SK-N-SH (cell line): ENCODE measurements at places on chromosomes 7 and 10. TPM values are rescaled to one million over a fixed set of nuclear protein-coding genes. Genes with fewer than 3 reads are reported as not detected.

Gene UCMA
- not detected in 2 replicates for polyA plus RNA-seq

Gene TMEM178B
- polyA plus RNA-seq, result 0.16 and 0.20 TPM in 2 replicates

Gene CYP2C19
- not detected in 2 replicates for polyA plus RNA-seq

Gene GCK
- 1.1 and 1.6 TPM in 2 replicates for polyA plus RNA-seq

Gene ASZ1
- polyA plus RNA-seq, result not detected in 2 replicates

DNA sequence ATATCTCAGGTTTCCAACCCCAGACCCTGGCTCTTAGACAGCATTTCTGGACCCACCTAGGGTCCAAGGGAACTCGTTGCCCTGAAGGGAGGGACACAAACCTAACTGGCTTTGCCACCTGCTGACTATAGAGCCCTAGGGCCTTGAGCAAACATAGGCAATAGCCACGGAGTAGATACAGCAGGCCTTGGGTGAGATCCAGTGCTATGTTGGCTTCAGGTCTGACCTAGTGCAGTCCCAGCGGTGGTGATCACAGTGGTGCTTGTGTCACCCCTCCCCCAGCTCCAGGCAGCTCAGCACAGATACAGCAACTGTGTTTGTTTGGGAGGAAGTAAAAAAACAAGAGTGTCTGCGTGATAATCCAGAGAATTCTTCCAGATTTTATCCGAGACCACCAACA is 9.7 kb upstream of the TNKS2 start:
- DNase-seq, result no peak

- no peak for DNase-seq
These were observed 61.9 kb downstream of the TMEM26 start for GRCh38 chr10:61391281-61391680.

GRCh38 chr7:157881048-157881771 is 544.4 kb downstream of the DNAJB6 start:
- no peak for DNase-seq

- DNase-seq, result peak; percentile 8
These were observed 9.1 kb upstream of the SCART1 start for GRCh38 chr10:133444342-133445267.

DNA sequence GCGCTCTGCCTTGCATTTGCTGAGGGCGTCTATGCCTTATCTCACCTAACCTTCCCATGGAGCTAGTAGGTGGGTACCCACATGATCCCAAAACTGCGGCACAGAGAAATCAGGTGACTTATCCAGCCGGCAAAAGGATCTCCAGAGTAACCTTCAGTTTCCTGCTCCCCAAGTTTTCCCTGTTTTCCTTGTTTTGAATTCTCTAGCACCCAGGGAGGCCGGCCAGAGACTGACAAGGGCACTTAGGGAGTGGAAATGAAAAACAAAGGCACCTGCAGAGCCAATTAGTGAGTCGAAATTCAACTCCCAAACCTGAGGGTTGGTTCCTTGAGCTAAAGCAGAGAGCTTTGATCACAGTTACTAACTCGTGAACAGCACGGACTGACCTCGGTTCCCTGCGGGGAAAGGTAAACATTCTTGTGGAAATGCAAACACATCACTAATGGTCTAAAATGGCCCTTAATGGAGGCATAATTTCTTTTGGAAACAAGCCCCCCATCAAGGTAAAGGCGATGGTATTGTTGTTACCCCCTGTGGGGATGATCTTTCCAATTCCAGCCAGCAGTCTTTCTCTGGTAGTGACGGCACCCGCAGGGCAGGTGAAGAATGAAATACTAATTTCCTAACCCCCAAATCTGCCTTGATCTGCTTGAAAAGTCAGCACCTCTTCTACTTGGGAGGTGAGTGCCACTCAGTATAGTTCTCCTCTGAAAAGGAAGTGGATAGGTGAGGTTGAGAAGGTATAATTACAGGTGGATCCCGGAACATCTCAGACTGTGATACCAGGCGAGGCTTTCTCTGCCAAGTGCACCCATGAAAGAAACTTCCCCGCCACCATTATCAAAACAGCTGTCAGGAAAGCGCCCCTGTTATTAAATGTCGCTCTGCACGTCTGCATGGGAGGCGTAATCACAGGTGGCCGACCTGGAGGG is 365.6 kb upstream of the AUTS2 start:
- DNase-seq, result no peak

GRCh38 chr7:2787251-2787951 is 56.7 kb downstream of the GNA12 start:
- DNase-seq, result no peak

DNA sequence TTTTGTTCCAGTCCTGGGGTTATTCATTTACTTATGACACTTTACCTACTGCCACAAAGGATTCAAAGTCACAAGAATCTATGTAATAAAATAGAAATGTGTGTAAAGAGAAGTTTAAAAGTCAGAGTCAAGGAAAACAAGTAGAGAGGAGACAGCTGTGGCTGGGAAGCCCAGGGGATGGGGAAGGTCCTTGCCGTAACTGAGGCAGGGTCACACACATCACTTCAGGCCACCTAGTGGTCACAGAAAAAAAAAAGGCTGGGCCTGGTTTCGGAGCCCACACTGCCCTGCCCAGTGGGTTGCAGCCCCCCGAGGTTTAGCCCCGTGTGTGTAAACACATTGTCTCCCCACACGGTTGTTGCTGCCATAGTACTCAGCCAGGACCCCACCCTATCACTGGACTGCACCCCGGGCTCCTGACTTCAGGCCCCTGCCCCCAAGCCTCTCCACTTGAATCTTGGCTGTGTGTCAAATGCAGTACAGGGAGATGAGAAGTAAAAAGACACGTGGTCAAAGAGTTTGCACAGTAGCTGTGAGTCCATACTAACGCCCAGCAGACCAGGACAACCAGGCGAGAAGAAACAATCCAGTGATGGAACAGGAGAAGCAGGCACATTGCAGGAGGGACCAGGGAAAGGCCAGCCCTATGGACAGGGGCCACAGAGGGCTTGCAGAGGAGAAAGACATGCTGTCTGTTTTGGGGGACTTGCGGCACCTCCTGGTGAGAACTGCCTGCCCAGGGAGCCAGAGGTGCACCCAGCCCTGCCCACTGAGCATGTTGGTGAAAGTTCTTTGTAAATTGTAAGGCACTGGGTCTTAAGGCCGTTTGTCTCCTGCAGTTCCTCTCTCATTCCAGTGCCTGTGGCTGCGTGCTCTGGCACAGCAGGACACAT is 91.4 kb upstream of the MACROH2A2 start:
- DNase-seq, result peak; percentile 49

- no peak for DNase-seq
These were observed 120.1 kb upstream of the PLXNA4 start for GRCh38 chr7:132696332-132696731.

DNA sequence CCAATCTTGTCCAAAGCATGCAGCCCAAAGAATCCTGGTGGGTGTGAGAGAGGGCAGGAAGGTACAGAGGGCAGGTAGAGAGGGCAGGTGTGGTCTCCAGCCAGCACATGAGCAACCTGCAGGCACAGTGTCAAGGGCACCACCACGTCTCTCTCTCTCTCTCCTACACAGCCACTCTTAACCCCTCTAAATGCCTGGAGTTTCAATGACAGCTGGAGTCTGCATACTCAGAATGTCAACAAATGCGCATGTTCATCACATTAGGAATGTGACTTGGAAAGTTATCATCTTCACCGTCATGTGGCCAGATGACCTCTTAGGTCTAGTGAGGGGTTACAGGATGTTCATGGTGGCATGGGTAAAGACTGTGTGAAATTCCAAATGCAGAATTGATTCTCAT is 456.8 kb downstream of the SORCS1 start:
- no peak for DNase-seq

DNA sequence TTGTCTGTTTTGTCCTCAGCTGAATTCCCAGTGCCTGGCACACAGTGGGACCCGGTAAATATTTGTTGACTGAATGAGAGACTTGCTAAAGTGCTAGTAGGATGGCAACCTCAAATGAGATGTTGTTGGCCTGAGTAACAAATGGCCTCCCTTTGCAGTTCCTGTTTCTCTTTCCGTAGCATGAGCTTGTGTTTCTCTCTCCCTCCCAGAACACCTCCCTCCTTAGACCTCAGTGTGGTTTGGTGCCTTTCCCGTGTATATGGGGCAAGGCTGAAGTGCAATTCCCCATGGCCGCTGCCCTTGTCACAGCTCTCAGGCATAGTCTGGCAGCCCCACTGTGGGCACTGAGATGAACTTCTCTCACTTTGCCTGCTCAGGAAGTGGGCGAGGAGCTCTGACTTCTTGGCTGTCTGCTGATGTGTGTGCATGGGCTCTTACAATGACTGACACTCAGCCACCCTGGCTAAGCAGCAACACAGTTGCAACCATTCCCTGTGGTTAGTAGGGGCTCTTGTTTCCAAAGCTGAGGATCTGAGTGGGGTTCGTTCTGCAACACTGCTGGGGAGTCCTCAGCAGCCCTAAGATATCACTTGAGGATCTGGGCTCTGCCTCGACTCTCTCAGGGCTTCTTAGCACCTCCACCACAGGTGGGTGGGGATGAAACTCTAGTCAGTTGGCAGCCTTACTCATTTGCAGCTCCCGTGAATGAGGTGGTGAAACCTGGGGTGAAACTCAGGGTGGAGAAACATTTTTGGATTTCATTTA is 136.1 kb downstream of the ICA1 start:
- DNase-seq, result no peak
